ENCODE measurements at places on chromosomes 5 and 9.

GRCh38 chr9:127813686-127814226 lies 11.1 kb downstream of the FPGS start:
- no peak for DNase-seq

GRCh38 chr9:132756214-132756845 lies 86.1 kb downstream of the GTF3C4 start:
- DNase-seq = no peak

GRCh38 chr9:134895567-134895907 lies 14.9 kb downstream of the FCN2 start:
- DNase-seq = no peak

DNA sequence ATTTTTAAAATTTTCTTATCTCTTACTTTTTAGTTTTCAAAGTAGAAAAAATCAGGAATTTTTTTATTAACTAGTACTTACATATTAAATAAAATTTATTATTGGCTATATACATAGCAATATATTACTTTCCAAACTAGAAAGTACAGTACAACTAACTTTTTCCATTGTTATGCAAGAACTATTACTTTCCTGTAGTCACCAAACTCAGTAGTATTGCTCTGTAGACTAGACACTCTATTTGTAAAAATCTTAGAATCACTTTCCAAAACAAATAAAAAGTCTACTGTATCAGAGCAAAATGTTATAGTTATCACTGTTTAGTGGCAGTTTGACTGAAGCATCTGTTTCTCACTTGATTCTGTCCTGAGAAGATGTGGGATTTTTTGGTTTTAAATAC lies 55.3 kb upstream of the MACIR start:
- DNase-seq = no peak

DNA sequence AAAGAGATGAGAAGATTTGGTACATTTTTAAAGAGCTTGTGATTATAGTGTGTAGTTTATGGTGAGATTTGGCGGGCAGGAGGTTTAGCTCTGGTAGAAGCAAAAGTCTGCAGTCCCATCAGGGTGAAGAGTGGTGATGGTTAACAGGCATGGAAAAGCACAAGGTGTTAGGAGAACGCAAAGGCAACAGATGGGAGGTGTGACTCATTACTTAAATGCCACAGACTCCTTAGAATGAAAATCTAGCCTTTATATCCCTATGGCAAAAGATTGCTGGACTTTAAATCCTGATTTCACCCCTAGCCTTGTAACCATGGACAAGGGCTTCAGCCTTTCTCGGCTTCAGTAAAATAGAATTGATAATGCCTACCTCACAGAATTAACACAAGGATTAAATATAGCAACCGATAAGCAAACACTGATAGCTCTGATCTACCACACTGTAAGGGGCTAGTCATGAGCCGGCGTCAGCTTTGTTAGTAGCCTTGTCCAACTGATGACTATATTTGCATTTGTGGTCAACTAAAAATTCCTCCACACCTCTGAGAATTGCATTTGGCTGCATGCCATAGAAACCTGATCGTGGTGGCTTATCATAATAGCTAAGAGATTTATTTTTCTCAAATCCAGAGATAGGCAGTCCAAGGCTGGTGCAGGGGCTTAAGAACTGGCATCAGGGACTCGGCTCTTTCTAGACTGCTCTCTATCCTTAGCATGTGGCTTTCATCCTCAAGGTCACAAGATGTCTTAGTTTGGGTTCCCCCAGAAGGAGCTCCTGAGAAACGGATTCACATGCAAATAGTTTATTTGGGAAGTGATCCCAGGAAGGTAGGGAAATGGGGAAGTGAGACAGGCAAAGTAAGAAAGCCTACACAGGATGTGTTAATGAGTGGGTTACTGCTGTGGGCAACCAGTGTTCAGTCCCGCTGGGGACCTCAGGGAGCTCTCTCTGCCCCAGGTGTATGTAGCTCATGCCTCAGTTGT lies 19.6 kb downstream of the MFAP3 start:
- peak; percentile 30 for DNase-seq

Data from pancreas (tissue), 10 donors.